ENCODE measurements at places on chromosomes 3 and 15.

GRCh38 chr3:128844502-128844901 is 34.9 kb upstream of the ACAD9 start:
- DNase-seq = no peak

- DNase-seq = no peak
These were observed 51.9 kb downstream of the KY start for GRCh38 chr3:134598763-134599545.

DNA sequence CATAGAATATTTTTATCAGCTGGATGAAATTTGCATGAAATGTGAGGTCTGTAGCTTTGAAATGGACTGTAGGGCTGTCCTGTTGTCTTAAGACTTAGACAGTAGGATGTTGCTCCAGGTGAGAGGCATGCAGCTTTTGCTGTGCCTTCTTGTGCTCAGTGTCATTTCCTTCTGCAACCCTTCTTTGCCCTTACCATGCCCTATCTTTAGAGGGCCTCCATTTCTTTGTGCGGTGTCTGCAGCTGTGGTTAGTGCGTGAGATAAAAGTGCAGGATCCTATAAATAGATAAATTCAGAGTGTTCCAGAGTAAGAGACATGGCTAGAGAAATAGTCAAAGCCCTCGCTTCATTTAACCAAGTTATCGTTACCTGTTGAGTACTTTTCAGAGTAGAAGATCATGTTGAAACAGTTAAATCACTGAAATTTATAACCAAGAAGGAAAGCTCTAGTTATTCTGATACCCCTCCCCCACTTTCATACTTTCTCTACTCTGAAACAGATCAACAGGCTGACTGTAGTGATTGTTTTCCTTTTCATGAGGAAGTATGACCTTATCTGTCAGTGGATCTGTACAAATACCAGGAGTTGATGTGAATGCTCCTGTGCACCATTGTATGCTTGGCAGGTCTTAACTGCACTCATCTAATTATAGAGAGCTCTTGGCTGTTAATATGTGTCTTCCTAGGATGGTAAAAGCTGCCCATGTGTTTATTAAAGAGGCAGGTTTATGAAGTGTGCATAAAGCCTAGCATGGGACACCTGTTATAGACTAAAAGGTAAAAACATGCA is 18.2 kb downstream of the EIF3J start:
- no peak for DNase-seq

- DNase-seq = peak; percentile 80
These were observed 3.4 kb upstream of the CLN6 start for GRCh38 chr15:68232937-68233336.

- peak; percentile 65 for DNase-seq
These were observed 182.3 kb downstream of the OR4M2 start for GRCh38 chr15:22262613-22263020.
